ENCODE measurements at places on chromosomes 12 and 14. TPM values are rescaled to one million over a fixed set of nuclear protein-coding genes. Genes with fewer than 3 reads are reported as not detected.

B4GALNT3 gene
- total RNA-seq = 2.4 TPM

CLEC2B gene
- 25.0 TPM for total RNA-seq

- no peak overlapping the region for H3K4me3 ChIP-seq
- no peaks in the 10 kb centered on the region for H3K27me3 ChIP-seq
- no peaks in the 10 kb centered on the region for H3K4me1 ChIP-seq
- no peak for DNase-seq
- no peak overlapping the region for H3K27ac ChIP-seq
Measured at GRCh38 chr12:27922531-27923139, 49.9 kb downstream of the PTHLH start.

DNA sequence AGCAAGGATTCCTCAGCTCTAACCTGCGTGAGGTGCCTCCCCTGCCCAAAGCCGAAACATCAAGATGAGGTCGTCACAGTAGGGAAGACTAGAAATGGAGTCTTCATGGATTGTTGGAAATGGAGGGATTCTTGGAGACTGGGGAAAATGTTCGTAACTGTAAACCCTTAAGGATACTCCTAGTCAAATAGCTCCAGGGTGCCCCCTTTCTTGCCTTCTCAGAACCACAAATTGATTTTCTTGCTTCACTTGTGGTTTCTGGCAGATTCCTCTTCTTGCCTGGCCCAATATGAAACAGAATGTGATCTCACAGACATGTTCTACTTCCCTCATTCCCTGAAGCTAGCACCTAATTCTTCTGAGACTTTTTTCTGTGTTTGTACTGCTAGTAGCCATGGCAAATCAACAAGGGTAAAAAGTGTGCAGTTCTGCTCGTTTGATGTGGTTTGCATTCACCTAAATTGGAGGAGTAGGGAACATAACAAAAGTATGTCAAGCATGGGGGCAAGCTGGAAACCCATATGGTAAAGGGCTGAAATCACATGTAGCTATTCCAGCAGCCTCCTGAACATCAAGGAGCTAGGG is 332.0 kb downstream of the PAWR start:
- H3K27ac ChIP-seq = no peak overlapping the region
- no peaks in the 10 kb centered on the region for H3K36me3 ChIP-seq
- H3K27me3 ChIP-seq = no peaks in the 10 kb centered on the region
- no peak for DNase-seq
